Cortex of kidney (tissue), 1 donor: ENCODE measurements at places on chromosomes 1 and 21.

GRCh38 chr21:43352568-43353281 lies 74.2 kb downstream of the SIK1 start:
- no peak for DNase-seq

- DNase-seq = no peak
These were observed 35.0 kb upstream of the SLC2A1 start for GRCh38 chr1:42993502-42994136.

DNA sequence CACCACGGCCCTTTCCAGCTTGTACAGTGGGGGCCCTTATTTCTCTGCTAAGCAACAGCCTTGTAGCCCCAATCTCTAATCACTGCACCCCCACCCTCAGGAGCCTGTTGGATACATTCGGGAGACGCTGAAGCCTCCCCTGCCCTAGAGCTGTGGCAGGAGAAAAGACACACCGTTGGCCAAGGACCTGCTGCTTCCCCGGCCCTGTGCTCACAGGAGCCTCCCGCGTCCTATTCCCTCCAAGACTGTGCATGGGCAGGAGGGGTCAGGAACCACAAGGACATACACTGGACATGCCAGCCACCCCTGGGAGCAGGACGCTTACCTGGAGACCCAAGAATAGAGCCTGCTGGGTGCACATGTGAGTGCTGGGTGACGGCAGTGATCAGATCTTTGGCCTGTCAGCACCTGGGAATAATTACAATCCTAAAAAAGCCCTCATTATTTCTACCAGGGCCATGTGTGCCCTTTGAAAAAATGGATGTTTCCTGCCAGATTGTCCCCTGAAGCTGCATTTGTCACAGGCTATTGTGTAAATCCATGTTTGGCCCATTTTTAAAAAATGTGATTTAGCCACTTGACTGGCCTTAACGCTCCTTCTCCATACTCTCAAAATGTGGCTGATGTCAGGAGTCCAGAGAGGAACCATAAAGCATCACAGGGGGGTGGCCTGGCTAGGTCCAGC lies 590.6 kb downstream of the MATN1 start:
- DNase-seq = no peak

DNA sequence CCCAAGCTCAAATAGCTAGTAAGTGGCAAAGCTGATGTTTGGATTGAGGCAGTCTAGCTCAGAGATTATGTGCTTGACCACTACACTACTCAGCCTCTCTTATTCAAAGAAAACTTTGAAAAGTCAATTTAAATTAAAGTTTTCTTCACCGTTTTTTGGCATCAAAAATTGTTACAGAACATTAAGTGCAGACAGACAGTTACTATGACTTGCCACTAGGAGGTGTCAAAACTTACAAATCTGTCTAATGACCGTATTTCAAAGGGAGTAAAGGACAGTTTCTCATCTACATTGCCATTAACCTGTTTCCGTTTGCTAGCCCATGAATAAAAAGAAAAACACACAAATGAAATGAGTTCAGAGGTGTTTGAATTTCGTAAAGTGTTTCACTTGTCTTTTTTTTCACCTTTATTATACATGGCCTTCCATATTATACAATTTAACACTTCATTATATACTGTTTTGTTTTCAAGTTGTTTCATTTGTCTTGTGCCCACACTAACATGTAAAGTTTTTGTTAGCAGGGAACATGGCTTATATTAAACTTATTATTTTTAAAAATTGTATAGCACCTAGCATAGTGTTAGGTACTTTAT lies 57.4 kb upstream of the MTF2 start:
- no peak for DNase-seq

- no peak for DNase-seq
These were observed 28.3 kb upstream of the COL18A1 start for GRCh38 chr21:45376459-45377324.

DNA sequence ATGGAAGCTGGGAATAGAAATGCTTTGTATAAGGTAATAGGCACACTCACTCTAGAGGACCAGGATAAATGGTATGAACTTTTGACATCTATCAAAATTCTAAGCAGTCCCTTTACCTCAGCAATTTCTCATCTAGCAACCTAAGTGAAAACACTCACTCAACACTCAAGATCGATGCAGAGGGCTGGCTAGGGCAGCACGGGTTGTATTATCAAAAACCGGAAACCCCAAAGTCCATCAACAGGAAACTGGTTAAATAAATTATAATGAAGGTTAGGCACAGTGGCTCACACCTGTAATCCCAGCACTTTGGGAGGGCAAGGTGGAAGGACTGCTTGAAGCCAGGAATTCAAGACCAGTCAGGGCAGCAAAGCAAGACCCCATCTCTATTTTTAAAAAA lies 9.4 kb downstream of the USP48 start:
- DNase-seq = no peak

DNA sequence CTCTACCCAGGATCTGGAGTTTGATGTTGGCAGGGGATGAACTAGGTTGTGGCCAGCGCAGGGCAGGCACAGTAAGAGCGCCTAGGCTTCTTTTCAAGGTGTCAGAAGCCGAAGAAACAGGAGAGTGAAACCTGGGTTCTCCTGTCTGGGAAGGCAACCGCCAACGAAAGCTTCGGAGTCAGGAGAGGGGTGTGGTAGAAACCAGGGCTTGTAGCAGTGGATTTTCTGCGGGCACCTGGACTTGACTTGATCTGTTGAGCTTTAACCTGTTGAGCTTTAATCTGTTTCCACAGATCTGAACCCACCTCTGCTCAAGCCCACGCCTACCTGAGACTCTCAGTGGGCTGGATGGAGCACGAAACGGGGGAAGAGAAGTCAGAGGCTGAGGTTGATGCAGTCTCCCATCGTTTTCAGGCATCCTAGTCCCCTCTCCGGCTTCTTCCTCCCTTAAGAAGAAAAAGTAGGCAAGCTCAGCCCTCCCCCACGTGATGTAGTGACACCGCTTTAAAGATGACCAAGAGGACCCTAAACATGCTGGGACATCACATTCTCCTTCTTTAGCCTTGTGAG lies 9.3 kb downstream of the HLX start:
- DNase-seq = no peak

GRCh38 chr21:15423676-15424445 lies 305.9 kb upstream of the USP25 start:
- DNase-seq = no peak

DNA sequence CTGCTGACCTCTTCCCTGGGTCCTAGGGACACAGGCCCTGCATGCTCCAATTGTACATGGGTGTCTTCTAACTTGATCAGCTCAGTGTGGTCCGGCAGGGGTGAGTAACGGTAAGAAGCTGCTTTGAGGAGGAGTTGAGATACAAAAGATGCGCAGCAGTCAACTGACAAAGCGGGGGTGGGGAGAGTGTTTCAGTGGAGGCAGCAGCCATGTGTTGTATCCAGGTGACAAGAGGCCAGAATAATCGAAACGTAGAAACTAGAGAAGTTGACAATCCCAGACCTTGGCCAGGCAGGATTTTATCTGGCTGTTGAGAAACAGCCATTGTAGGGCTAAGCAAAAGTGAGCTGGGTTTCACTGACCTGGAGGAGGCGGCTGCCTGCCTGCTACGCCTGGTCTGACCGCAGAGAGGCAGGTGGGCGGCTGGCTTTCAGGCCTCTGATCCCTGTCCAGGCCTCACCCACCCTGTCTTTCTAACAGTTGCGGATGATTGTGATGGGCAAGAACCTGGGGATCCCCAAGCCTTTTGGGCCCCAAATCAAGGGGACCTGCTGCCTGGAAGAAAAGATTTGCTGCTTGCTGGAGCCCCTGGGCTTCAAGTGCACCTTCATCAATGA lies 28.8 kb downstream of the PADI6 start:
- no peak for DNase-seq
